ENCODE measurements at places on chromosomes 6 and 20.

- no peak for DNase-seq
These were observed 29.4 kb downstream of the GLO1 start for GRCh38 chr6:38673397-38674165.

GRCh38 chr6:166950443-166950821 is 5.9 kb downstream of the RNASET2 start:
- DNase-seq: no peak

DNA sequence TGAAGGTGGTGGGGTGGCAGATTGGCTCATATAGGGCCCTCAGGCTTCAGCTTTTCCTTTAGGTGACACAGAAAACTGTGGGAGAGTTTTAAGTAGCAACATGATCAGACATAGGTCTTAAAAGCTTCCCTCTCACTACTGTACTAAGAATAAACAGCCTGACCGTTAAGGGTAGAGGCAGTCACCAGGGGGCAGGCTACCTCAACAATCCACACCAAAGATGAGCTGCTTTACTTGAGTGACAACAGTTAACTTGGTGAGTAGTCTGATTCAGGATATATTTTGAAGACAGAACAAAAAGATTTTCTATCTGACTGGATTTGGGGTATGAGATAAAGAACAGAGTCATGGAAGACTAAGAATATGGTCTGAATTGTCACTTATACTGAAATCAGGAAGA is 193.1 kb upstream of the SHLD1 start:
- peak; percentile 12 for DNase-seq

DNA sequence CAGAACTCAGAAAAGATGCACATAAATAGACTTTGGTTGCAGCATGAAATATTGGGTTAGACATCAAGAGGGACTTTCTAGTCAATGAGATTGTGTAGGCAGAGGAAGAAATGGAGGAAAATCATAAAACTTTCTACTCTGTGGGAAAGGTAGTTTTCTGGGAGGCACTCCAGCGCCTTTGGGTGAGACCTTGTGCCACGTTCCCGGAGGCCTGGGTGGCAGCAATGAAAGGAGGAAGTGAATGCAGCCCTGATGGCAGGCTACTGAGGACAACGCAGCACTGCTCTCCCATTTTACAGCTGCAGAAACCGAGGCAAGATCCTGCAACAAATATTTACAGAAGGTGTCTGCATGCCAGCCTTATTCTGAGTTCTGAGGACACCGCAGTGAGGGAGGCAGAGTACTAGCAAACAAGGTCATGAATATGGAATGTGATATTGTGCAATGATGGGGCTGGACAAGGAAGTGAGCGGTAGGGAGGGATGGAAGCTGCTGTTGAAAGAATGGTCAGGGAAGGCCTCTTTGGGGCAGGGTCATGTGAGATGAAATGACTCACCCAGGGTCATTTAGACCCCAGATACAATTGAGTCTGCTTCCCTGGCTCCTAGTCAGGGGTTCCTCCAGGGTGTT is 159.1 kb downstream of the TFAP2C start:
- DNase-seq: no peak

DNA sequence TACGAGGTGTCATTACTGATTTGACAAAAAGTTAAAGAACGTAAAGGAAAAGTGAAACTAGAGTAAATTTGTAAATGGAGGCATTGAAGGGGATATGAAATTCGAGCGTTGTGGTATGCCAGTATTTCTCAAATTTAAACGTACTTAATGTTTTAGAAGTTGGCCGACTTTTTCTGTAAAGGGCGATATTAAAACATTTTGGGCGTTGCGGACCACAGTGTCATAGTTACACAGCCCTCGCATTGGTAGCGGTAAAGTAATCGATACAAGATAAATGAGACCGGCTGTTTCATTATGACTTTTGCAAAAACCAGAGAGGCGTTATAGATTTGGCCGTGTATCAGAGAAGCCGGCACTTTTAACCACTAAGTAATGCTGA is 39.6 kb downstream of the OR2B2 start:
- no peak for DNase-seq

- no peak for DNase-seq
These were observed 153.4 kb downstream of the DTNBP1 start for GRCh38 chr6:15509335-15509933.

DNA sequence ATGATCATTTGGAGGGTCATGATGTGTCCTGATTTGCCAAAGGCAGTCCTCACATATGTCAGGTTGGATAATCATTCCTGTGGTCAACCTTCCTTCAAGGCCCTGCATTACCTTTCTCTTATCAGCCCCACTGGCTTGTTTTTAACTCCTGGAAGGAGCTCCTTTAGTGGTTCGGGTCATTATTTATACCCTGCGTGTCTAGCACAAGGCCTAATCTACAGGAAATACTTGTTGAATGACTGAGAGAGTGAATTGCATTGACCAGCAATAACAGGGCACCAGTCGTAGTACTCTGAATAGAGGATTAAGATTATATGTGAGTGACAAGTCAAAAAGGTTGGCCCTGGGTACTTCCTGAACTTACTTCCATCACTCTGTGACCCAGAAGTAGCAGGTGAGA is 4.5 kb downstream of the HIVEP2 start:
- no peak for DNase-seq

GRCh38 chr6:12522347-12522746 is 194.2 kb upstream of the PHACTR1 start:
- DNase-seq: no peak

DNA sequence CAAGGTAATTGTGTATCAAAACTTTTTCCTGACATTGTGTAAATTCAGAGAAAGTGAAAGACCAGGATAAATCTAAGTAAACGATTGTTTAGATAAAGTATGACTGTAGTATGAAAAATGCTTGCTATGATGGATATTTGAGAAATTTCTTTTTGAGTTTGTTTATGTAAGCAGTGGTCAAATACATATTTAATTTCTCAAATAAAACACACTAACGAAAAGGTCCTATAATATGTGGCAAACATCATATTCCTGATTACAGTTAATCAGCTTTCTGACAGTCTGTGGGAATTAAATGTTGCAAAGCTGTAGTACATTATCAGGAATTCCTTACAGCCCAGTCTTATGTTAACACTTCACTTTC is 636.9 kb downstream of the MMUT start:
- DNase-seq: no peak

Measured in stimulated activated CD4-positive, alpha-beta T cell treated with anti-CD3 and anti-CD28 coated beads, Interleukin-1b, Interleukin-23, amount 100 ng/mL, for 4 hours (primary cell).